ENCODE measurements at places on chromosomes 7 and 10.

GRCh38 chr7:101993311-101993710 is 175.9 kb downstream of the CUX1 start:
- DNase-seq: no peak

- DNase-seq: no peak
Measured at GRCh38 chr10:64288404-64288803, 767.2 kb downstream of the REEP3 start.

- no peak for DNase-seq
Measured at GRCh38 chr7:74236284-74236683, 17.9 kb downstream of the RFC2 start.

- DNase-seq: no peak
Measured at GRCh38 chr10:132802694-132803320, 16.9 kb upstream of the NKX6-2 start.
